CD4-positive, alpha-beta T cell treated with Interleukin-15 for 1 hour (primary cell): ENCODE measurements at places on chromosomes 3 and 15.

DNA sequence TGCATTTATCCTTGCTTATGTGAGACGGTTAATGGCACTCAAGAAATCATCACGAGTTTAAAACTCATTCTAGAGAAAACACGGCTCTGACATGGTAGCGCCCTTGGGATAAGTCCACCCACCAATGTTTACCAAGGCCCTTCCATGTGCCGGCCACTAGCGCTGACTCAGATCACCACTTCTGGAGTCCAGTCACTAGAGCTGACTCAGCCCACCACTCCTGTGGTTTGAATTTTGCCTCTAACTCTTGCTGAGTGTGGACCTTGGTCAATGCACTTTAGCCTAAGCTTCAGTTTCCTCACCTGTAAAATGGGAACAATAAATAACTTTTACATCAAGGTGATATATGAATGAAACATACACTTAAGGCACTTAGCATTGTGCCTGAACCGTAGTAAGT, 358.4 kb upstream of the PROK2 start:
- DNase-seq: no peak

- DNase-seq: no peak
Measured at GRCh38 chr3:14366248-14366647, 36.2 kb upstream of the SLC6A6 start.

DNA sequence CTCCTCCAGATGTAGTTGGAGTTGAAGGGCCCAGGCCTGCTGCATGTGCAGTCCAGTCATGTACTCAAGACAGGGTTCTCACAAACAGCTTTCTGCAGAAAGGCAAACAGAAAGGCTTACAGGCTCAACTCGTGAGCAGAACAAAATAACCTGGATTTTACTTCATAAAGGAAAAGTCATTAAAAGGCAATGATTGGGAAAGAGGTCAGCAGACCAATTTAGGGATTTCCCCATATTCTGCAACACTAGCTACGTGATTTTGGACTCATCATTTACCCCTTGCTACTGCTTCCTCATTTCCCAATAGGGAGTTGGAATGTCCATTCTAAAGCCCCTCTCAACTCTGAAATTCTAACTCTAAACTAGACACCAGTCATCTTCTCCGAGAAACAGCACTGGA, 18.1 kb downstream of the METTL6 start:
- DNase-seq: no peak

DNA sequence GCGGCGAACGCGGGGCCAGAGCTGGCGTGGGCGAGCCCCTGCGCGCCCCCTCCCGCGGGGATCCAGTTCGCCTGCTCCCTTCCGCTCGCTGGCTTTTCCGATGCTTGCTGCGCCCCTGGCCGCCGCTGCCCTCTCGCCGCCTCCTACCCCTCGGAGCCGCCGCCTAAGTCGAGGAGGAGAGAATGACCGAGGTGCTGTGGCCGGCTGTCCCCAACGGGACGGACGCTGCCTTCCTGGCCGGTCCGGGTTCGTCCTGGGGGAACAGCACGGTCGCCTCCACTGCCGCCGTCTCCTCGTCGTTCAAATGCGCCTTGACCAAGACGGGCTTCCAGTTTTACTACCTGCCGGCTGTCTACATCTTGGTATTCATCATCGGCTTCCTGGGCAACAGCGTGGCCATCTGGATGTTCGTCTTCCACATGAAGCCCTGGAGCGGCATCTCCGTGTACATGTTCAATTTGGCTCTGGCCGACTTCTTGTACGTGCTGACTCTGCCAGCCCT, 721 bp downstream of the P2RY1 start:
- DNase-seq: no peak

DNA sequence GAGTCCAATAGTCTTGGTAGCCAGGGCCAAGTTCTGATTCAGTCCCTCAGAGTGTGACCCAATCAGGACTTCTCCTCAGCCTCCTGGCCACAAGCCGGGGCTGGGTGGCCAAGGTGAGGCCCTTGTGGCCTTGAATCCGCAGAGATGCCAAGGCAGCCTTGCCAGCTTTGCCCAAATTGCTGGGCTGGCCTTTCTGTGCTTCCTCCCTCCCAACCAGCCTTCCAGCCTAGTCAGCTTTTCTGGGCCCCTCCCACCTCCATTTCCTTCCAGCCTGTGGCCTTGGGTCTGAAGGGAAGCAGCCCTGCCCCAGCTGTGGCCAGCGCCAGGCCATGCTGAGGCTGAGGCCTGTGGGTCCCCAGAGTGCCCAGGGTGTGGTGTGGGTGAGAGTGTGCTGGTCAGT, 34.3 kb upstream of the ANKDD1A start:
- DNase-seq: peak; percentile 54

GRCh38 chr15:81001152-81002008, 657 bp downstream of the TLNRD1 start:
- peak; percentile 66 for DNase-seq

DNA sequence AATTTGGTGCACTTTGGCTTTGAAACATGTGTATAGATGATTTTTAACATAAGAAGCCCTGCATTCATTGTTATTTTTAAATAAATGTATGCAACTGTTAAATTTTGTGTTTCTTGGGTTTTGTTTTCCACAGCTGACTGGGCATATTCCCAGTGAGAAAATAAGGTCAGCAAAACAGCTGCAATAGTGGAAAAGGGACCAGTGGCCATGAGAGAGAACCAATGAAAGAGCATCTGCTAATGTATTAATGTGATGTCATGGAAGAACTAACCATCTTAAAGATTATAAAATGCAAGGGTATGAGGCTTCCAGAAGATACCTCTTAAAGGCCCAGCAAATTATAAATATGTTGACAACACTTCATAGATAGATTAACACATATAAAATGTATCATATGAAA, 31.0 kb upstream of the KBTBD12 start:
- no peak for DNase-seq

GRCh38 chr3:174613173-174613572, 246.0 kb upstream of the NAALADL2 start:
- DNase-seq: no peak

DNA sequence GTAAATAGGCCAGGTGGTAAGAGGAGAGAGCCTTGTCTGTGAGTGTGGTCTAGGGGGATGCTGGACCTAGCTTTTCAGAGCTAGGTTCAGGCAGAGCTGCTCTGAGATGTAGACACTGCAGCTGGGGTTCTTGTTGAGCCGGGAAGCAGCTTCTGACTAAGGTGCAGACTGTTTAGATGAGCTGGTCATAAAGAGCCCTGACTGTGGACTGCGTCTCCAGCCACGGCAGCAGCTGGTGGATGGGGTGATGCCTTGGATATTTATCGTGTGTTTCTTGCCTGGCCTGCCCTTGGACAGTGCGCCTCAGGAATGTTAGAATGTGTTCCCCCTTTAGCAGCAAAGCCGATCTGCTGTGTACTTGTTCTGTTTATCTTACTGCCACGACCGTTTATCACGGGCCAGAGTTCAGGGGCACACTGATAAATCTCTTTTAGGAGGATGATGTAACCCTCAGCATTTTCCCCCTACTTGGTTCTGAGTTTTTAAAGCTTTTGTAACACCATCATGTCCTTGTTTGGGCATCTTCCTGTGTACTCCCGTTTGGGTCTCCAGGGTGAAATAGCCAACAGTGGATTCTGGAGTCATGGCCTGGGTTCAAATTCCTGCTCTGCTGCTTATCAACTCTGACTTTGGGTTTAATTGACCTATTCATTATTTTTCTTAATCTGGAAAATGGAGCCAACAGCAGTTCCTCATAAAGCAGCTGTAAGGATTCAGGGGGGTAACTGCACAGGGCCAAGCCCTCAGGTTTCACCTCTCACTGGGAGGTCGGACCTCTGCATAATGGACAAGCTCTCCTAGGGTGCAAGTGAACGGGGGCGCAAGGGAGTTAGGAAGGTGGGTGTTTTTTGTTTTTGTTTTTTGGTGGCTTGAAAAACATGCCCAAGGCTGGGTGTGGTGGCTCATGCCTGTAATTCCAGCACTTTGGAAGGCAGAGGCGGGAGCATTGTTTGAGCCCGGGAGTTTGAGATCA, 51.4 kb downstream of the FLNB start:
- no peak for DNase-seq

GRCh38 chr3:98026425-98027084, 8.6 kb downstream of the GABRR3 start:
- no peak for DNase-seq

- no peak for DNase-seq
Measured at GRCh38 chr3:156489462-156489911, 65.4 kb downstream of the SSR3 start.

GRCh38 chr3:176296066-176296597, 901.1 kb downstream of the TBL1XR1 start:
- no peak for DNase-seq

DNA sequence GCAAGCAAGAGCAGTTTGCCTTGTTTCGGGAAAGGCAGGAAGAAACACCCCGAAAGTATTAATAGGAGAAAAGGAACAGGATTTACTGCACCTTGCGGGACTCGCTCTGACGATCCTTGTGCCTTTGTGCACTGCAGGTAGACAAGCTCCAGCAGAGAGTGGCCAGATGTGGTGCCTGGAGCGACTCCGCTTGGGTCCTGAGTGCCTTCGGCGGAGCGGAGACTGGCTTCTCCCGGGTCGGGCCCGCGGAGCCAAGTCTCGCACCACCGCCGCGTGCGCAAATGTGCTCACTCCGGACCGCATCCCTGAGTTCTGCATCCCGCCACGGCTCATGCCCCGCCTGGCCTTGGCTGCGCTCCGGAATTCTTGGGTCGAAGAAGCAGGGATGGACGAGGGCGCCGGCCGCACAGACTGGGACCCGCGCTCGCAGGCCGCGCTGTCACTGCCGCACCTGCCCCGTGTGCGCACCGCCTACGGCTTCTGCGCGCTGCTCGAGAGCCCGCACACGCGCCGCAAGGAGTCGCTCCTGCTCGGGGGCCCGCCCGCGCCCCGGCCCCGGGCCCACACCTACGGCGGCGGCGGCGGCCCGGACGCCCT, 769 bp downstream of the C2CD4A start:
- no peak for DNase-seq

DNA sequence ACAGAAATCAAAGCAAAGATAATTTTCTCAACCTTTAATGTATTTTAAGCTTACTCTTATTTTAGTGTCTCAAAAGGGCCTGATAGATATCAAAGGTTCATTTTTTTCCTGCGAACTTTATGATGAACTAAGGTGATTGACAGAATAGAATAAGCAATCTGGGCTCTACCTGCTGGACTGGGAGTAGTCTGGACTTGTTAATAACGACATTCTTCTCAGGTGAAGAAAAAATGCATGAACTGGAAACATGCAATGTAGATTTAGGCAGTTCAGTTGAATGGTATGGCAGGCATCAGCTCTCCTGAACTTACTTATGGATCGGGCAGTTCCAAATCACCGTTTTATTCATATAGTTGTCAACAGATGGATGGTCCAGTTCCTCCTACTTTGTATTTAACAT, 189.7 kb upstream of the ZBTB20 start:
- no peak for DNase-seq

DNA sequence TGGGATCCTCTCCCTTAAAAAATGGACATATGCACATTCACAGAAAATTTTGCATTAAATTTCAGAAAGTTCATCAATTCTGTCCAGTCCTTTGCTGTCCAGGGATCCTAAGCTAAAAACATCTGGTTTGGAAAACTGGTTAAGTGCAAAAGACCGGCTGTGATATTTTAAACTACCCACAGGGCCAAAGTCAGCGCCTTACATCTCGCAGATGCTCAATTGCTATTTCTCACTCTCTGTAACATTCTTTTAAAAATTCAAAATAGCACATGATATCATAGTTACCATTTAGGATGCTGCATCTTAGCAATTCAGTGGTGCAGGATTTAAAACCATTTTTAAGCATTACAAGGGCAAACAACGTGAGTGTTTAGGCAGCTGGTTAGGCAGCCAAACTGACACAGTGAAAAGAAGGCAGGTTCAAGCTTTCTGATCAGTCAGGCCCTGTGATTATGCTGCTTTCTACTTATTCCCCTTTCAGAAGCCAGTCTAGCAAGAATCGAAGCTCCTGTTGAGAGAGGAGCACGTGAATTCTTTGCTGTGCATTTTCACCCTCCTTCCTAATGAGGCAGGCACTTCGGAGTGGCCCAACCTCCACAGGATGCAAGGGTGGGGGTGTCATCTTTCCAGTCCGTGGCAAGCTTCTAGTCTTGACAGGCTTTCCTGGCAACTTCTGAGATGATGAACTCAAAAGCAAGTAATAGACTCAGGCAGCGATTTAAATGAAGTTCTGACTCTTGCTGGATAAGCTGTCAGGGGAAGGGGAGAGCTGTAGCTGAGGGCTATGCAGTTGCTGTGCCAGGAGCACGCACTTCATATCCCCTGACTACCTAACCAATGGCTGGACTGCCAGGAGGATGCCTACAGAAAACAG, 8.8 kb downstream of the PRICKLE2 start:
- DNase-seq: no peak

GRCh38 chr3:79019137-79019923, 748.5 kb downstream of the ROBO1 start:
- no peak for DNase-seq

GRCh38 chr3:115708540-115708939, 85.2 kb downstream of the GAP43 start:
- no peak for DNase-seq

- DNase-seq: no peak
Measured at GRCh38 chr3:181712553-181713279, 991 bp downstream of the SOX2 start.

DNA sequence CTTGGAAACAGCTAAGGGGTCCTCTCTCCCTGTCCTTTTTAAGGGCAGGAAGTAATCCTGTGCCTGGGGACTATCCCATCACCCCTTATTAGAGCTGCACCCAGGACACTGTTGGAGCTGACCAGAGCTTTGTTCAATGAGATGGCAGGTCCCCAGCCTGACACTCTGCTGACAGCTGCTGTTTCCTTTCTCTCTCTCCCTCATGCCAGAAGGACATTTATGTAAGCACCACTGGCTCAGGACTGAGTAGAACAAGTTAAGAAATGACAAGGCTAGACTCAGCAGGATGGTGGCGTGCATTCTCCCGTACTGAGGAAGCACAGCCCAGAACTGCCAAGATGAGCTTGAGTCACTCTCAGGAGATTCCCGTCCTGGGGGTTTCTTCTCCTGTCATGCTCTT, 17.3 kb downstream of the GJD2 start:
- DNase-seq: no peak

GRCh38 chr15:66287461-66288057, 5.8 kb upstream of the DIS3L start:
- no peak for DNase-seq

DNA sequence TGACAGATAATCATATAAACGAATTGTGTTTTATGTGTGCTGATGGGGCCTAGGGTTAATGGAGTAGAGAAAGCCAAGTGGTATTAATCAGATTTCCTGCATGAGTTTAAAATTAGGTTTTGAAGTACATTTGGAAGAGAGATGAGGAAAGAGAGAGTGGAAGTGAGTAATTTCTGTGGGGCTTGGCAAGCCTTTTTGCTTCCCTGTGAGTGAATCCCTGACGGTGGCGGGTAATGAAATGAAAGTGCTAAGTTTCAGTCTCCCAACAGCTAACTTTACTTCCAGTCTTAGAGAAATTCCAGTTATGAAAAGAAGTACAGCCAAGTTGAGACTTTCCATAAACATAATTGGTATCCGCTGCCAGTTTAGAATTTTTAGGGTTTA, 139.4 kb downstream of the BBX start:
- no peak for DNase-seq

DNA sequence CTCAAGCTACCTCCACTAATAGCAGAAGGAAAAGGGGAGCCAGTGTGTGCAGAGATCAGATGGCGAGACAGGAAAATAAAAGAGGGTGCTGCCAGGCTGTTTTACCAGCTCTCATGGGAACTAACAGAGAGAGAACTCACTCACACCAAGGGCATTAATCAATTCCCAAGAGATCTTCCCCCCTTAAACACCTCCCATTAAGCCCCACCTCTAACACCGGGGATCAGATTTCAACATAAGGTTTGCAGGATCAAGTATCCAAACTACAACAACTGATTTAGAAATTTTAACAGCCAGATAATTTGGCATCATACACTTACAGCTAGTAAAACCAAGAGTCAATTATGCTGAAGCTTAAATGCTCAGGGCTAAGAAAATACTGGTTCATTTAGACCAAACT, 18.9 kb downstream of the CD200 start:
- no peak for DNase-seq
